DMS79 (cell line): ENCODE measurements at places on chromosomes 1 and 21.

DNA sequence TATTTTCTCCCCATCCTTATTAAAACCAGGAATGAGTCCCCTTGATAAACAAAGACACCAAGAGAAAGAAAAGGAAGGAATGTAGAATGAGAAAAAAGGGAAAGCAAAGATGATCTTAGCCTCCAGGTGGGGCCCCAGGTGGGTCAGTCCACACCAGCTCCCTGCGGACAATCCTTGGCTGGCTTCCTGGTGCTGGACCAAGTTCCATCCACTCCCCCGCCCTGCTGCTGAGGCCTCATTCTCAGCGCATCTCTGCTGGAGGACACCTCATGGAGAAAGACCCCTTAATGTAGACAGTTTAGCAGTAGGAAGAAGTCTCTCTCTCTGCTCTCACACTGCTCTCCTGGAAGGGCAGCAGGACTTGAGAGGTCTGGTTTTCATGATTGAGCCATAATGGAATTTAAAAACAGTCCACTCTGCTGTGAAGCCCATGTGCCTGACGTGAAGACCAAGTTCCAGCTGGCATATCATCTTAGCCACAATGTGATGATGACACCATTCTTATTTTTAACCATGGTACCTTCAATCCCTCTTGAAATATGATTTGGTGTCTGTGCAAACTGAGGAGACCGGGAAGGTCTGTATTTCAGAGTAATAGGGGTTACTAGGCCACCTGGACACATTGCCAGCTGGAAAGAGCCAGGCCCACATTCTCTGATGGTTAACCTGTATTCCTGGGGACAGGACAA, 83.1 kb downstream of the WLS start:
- no peak for DNase-seq

GRCh38 chr1:29436181-29436785, 200.0 kb downstream of the PTPRU start:
- DNase-seq, result no peak

DNA sequence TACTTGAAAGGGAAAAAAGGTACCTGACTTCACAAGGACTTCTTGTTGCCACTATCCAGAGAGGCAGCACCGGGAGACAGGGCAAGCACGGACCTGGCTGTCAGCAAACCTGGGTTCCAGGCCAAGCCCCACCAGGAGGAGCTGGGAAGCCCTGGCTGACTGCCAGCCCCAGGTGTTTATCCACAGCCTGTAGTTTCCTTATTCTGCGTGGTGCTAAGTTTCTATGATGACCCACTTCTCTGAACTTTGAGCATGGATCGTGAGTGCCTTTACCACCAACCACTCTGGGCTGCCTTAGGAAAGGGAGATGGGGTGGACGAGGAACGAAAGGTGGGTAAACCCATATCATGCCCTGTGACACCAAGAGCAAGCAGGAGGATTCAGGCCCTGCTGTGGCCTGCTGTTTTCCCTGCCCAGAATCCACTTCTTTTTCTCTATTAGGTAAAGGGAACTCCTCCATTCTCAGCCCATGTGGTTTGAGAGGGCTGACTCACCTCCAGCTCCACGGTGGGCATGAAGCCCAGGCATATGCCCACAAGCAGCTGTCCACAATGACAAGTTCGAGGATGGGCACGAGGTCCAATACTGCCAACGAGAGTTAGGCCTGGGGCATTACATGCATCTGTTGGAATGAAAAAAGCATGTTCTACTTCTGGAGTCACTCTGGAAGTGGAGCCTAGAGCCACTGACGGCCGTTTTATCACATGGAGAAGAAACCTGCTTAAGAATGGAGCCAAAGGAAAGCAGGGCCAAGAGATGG, 20.3 kb downstream of the TSPAN2 start:
- peak; percentile 55 for DNase-seq

- no peak for DNase-seq
These were observed 47.5 kb downstream of the HSF2BP start for GRCh38 chr21:43611598-43612369.

DNA sequence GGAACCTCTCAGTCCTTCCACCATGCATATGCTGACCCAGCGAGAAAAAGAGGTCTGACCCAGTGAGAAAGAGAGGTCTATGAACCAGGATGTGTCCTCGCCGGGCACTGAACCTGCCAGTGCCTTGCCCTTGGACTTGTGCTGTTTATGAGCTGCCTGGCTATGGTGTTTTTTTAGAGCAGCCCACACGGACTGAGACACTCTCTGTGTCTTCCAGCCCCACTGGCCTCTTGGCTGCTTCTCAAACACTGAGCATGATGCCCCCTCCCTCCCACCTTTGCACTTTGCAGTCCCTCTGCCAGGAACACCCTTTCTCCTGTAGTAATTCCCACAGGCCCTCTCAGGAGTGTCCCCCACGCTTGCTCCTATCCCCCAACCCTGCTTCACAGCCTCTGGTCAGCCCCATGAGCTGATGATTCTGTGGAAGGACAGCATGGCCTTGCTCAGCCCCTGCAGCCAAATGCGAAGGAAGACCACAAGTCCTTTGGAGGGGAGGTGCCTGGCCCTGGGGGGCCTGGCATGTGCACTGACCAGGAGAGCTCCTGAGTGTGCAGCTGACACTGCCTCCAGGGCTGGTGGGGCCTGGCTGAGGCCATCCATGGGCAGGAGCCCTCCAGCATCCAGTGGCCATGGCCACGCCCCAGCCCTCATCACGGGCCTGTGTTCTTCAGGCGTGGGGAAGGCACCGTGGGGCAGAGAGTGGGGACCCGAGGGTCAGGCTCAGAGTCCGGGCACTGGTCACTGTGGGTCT, 23.8 kb downstream of the WNT3A start:
- no peak for DNase-seq
